T-cell (primary cell): ENCODE measurements at places on chromosomes 4 and X.

DNA sequence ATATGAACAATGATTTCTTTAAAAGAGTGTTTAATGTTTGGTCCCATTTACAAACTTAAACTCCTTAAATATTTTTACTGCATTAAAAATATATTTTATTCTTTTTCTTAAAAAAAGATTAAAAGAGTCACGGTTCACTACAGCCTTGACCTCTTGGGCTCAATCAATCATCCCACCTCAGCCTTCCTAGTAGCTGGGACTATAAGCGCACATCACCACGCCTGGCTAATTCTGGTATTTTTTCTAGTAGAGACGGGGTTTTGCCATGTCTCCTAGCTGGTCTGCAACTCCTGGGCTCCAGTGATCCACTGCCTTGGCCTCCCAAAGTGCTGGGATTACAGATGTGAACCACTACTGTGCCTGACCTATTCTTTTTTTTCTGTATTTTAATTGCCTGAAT, 104.7 kb upstream of the TLR2 start:
- no peak for DNase-seq

DNA sequence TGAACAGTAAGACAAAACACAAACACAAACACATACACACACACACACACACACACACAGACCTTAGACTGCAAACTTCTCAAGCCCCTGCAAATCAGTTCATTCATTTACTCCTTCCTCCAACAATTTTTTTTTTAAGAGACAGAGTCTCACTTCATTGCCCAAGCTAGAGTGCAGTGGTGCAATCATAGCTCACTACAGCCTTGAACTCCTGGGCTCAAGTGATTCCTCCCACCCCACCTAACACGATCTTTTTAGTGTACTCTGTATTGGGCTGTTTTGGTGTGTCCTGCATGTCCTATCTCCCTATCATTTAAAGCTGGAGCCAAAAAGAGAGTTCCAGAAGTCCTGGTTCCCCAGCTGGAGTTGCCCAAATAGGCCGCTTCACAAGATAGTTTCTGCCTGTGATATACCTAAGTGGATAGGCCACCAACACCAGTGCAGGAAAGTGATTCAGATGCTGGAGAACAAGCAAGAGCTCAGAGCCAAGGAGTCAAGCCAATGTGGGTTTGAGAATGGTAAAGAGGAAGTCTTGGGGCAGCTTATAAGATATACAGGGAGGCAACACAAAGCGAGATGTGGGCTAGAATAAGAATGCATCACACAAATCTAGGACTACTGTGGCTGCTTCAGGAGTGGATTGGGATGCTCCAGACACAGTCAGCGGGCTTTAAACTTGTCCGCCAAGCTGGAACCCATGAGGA, 85.4 kb upstream of the RAPGEF2 start:
- no peak for DNase-seq

DNA sequence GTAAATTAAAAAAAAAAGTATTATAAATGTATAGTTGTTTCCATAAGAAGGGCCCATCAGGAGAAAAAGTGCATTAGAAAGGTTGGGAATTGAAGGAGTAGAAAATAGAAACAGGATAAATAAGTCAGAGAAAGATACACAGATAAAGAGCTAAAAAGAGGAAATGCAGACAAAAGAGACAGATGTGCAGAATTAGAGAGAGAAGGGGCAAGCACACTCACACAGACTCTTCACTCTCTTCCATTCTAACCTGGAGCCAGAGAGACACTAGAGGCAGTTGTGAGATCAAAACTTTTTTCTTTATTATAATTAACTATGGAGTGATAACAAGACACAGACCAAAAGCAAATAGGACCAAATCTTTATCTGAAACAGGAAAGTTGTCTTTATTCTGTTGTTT, 134.1 kb downstream of the CEP135 start:
- no peak for DNase-seq

- no peak for DNase-seq
Observed at GRCh38 chr4:28523681-28524190, 1663.1 kb downstream of the STIM2 start.

- DNase-seq, result no peak
Observed at GRCh38 chr4:108926061-108926460, 163.2 kb upstream of the ETNPPL start.

DNA sequence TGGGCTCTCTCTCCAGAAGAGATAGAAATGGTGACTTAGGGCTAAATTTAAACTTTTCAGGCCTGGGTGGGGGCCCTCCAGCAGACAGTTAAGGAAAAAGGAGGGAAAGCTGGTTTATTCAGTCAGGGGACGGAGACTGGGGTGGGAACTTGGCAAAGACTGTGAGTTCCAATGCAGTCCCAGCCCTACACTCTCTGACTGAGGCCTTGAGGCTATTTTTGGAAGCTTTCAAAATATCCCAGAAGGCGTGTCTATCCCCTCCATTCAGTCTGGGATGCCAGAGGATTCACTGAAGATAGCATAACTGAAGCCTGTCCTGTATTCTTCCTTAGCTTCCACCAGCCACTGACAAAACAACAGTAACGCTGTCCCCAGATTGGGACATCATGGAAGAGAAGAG, 32.1 kb upstream of the MSN start:
- no peak for DNase-seq

- DNase-seq, result no peak
Observed at GRCh38 chrX:119676949-119677653, 15.9 kb downstream of the SEPTIN6 start.

GRCh38 chr4:88522702-88523324, 763 bp downstream of the PYURF start:
- DNase-seq, result no peak

DNA sequence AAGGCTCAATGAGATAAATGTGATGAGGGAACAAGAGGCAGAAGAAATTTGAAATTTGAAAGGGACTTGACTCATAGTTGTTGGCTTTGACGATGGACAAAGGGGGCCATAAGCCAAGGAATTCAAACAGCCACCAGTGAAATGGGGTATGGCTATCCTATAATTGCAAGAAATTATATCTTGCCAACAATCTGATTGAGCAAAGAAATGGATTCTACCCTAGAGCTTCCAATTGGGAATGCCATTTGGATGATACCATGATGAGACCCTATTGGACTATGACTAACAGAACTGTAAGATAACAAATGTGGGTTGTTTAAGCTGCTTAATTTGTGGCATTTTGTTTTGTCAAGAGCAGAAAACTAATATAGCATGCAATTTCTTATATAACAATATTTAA, 270.1 kb upstream of the ARSJ start:
- no peak for DNase-seq

DNA sequence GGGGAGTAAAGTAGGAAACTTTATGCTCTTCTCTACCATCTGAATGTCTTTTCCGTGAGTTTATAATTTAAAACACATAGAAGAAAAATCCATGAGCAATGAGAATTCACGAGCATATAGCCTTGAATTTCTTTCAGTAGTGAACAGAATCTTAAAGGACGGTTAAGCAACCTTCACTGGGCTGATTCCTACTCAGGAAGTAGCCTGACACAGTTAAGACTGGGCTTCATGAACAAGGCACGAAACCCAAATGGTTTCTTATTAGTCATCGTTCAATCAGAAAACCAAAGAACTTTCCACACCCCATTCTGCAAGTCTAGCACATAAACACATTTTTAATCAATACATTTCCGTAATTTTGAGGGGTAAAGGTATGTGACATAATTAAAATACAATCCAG, 95.8 kb downstream of the SH3KBP1 start:
- no peak for DNase-seq

- DNase-seq, result no peak
Observed at GRCh38 chr4:144362366-144362765, 221.8 kb upstream of the GYPA start.

- no peak for DNase-seq
Observed at GRCh38 chr4:130573742-130574141, 1477.8 kb downstream of the C4orf33 start.

- DNase-seq, result no peak
Observed at GRCh38 chr4:135007400-135007799, 805.8 kb upstream of the PABPC4L start.

DNA sequence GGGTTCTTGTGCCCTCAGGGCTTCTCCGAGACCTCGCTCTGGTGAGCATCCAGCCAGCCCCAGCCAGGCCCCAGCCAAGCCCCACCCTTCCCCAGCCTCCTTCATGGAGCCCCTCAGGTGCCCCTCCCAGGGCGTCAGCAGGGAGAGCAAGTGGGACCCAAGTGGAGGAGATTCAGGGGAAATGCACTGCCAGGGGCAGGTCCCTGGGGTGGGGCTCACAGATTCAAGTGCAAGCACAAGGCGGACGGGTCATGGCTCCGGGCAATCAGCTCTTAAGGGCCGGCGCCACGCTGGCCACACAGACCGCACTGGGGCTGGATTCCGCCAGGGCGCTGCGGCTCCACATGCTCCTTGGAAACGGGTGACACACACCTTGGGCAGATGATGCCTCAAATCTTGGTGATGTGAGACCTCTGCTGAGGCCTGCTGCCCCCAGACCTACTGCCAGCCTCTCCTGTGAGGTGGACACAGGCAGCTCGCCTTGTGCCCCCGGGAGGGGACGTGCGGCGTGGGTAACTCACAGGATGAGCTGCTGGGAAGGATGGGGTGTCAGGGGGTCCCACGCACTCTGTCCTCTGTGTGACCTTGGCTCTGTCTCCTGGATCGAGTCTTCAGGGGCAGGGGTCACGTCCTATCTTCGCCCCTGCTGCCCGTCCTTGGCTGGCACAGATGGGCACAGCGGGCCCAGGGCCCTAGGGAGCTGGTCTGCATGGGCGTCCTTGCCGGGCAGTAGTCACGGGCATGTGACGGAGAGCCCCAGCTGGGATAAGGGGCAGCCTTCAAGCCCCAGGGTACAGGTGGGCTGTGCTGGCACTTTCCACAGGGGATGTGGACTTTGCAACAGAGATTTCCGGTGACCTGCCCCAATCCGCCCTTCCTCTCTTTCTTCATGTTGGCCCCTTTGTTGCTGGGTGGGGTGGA, 17.1 kb downstream of the NAT8L start:
- DNase-seq, result no peak

- DNase-seq, result no peak
Observed at GRCh38 chr4:165874072-165874790, 1.2 kb downstream of the TLL1 start.

GRCh38 chr4:8058031-8058479, 100.6 kb downstream of the ABLIM2 start:
- DNase-seq, result no peak
